Foreskin fibroblast (primary cell): ENCODE measurements at places on chromosomes 2 and 18.

DNA sequence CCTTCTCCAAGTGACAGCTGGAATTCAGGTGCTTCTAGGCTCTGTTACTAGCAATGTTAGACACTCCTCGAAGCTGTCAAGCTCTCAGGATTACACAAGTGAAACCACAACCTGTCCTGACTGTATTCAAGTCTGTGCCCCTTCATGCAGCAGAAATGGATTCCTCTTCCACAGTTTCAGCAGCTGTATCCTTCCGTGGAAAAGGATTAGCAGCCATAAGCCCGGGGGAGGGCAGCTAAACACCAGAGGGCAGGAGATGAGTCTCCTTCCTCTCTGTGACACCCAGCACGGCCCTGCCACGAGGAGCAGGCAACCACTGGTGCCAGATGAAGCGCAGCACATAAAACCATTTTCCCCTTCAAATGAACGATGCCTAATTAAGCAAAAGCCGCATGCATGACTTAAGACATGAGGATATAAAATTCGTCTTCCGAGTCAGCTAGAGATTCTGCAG, 1.2 kb downstream of the ST3GAL5 start:
- DNase-seq = peak; percentile 75

GRCh38 chr2:178199334-178199733, 5.0 kb downstream of the OSBPL6 start:
- DNase-seq = no peak

GRCh38 chr2:119808516-119809147, 48.9 kb downstream of the PTPN4 start:
- peak; percentile 14 for DNase-seq

DNA sequence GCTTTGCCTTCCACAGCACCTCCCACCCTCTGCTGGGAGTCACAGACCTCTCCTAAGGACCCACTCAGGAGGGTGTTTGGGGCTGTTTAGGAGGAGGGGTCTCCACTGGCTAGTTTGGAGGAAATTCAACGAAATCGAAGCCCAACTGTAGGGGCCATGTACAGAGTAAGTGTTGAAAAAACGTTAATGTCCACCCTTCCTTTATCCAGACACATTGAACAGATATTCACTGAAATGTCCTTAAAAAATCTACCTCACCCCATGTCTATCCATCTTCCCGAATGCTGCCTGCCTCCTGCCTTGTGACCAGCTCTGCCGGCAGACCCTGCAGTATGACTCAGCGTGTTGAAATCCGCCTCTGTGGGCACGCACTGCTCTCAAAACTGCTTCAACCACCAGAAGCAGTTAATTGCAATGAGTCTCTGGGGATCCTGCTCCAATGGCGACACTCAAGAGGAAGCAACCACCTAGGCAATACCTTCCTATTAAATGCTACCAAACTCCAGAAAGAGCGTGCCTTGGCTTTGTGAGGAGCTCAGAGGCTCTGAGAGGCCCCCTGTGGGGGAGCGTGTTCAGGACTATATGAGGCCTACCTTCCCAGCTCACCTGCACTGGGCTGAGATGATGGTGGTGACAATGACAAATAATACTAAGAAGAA, 61.4 kb upstream of the RTN4 start:
- peak; percentile 96 for DNase-seq

DNA sequence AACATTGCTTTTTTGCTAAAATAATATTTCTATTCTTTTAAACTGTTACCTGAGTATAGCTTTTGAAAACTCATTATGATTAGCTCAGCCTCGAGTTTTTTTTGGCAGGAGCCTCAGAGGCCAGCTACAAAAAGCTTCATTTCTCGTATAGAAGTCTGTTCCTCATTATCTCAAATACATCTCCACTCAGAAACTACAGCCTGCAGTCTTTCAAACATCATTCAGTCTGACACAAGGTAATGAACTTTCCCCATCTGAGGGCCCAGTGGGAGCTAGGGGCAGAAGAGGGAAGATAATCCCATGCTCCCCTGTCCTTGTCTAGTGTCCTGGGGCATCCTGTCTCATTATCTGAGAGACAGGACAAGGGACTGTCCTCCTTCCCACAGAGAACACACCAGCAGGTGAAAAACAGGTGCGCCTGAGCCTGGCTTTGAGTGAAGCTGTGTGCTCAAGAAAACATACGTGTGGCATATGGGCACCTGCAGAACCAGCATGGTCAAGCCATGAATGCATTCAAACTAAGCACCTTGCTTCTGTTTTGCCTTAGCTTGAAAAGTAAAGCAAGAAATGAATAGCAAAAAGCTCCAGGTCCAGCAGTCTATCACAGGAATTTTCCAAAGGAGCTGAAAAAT, 247.5 kb downstream of the MREG start:
- DNase-seq = no peak

DNA sequence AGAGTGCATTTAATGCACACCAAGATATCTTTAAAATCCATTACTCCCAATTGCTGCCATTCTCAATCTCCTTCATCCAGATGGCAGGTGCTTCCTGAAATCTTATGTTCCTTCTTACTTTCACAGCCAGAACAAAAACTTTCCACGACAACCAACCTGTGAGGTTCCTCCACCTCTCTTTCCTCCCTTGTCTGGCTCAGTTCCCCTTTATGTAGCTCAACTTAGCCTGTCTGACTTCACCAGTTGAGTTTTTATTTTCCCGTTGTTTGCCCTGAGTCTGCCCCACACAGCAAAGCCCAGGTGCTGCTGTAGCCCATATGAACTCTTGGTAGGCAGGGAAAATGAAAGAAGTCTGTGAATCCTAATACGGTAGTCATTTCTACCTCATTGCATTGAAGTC, 112.5 kb downstream of the MREG start:
- DNase-seq = no peak

- no peak for DNase-seq
Measured at GRCh38 chr18:58324824-58325480, 280.9 kb downstream of the NEDD4L start.

GRCh38 chr18:63603772-63604171, 16.6 kb downstream of the SERPINB13 start:
- peak; percentile 36 for DNase-seq

DNA sequence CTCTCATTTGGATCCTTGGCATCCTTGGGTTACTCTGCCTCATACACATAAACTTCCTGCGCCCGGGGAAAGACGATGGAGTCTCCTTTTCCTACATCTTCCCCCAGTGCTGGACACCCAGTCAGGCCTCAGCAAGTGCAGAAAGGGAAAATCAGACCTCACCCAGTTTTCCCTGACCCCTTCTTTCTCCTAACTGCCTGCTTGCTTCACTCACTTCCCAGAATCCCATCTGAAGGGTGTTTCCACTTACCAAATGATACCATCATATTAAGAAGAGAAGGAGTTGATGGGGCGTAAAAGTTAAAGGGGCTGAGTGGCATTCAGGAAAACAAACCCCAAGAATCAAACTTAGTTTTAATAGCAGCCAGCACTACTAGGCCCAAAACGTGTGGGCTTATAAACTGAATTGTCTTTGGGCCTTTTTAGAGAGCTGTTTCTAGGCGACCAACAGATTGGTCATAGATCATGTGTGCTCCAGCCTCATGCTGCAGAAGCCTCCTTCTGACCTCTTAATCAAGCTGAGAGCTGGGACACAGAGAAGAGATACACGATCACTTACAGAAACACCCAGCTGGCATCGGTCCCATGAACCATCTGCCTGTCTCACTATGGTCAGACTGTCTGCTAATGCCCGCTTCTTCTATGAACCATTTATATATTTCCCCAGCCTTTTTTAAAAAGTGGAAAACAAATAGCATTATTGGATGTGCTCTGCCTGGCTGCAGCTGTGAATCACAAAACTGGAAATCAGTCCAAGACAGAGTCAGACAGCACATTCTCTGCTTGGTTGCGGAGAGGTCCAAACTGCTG, 165.7 kb upstream of the SLC14A2 start:
- DNase-seq = peak; percentile 64

- DNase-seq = peak; percentile 89
Measured at GRCh38 chr18:395456-396250, 104.8 kb downstream of the COLEC12 start.

- DNase-seq = no peak
Measured at GRCh38 chr18:62751341-62751821, 36.0 kb downstream of the PHLPP1 start.

DNA sequence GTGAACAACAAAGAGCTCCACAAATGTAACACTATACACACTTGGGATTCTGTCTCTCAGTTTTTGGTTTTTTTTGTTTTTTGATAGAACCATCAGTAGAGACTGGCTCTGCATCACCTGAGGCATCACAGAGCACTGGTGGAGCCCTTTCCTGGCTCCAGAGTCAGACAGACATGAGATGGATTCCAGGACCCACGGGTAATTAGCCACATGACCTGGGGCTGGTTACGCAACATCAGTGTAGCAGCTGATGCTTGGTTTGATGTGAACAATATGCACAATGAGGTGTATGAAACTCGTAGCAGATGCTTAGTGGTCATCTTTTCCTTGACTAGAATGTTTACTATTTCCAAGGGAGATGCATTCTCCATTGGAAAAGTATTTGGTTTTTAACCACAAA, 40.7 kb downstream of the CMPK2 start:
- DNase-seq = peak; percentile 36

GRCh38 chr2:100875516-100876230, 55.7 kb downstream of the NPAS2 start:
- DNase-seq = no peak

GRCh38 chr2:239229545-239230279, 171.1 kb downstream of the HDAC4 start:
- no peak for DNase-seq

- no peak for DNase-seq
Measured at GRCh38 chr18:77339623-77340022, 90.0 kb downstream of the GALR1 start.

DNA sequence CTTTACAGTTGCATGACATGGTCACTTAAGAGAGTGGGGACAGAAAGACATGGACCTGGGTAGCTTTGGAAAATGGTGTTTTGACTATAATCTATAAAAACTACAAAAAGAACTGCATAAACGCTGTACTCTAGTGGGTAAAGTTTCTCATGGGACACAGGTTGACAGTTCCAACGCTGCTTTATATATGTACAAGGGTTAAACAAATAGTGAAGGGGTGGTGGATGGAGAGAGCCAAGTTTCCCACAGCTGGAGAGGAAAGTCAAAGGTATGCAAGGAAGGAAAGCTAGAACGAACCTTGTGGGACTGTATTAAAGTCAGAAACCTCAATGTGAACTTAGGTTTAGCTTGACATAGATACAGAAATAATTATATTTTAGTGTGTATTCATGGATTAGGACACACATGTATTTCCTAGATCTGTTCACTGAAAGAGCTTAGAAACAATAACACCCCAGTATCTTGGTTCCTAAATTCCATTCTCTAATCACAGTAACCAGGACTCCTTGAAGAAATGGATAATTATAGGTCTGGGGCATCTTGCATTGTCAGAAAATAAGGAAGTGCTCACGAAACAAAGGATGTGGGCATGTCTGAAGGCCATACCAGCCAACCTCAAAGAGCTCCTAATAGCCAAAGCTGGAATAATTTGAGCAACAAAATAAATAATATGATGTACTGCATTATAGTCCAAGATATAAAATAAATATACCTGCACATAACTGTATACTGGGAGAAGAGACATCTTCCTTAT, 28.8 kb downstream of the TANC1 start:
- no peak for DNase-seq

GRCh38 chr18:58827886-58828285, 36.8 kb upstream of the ZNF532 start:
- no peak for DNase-seq

- DNase-seq = no peak
Measured at GRCh38 chr2:64792995-64793639, 139.4 kb upstream of the SERTAD2 start.

DNA sequence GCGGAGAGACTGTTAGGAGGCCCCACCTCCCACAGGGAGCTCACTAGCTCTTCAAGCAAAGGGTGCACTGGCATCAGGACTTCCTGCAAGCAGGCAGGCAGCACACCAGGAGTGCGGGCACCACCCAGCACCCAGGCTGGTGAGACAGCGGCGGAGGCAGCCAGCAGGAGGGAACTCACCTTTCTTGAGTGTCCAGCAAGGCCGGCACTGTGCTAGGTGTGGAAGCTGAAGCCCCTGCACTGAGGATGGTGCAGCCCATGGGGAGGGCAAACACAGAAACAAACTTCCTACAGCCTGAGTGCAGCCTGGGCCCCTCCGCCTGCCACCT, 100.7 kb upstream of the ID2 start:
- no peak for DNase-seq

- DNase-seq = no peak
Measured at GRCh38 chr2:65404988-65405697, 27.3 kb downstream of the SPRED2 start.

- no peak for DNase-seq
Measured at GRCh38 chr2:833180-833579, 117.5 kb upstream of the SNTG2 start.

DNA sequence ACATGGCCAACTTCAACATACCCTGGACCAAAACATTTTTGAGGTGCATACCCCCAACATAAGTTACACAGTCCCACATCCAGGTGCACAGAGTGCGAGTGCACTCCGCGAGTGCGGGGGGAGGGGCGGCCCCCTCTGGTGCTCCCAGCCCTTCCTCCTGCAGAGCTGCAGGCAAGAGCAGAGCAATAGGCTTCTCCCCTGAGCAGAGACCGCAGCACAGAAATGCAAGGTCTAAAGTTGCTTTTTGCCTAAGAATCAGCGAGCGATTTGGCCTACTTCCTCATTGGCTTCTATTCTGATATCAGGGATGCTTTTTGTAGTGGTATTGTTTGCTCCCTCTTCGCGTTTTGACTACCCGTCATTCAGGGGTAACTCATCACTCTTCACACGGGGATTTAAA, 40.6 kb downstream of the BOLA3 start:
- DNase-seq = no peak

- no peak for DNase-seq
Measured at GRCh38 chr2:47808614-47809013, 25.7 kb downstream of the MSH6 start.
